Right lobe of liver (tissue), 6 donors: ENCODE measurements at places on chromosomes 2 and 18. TPM values are rescaled to one million over a fixed set of nuclear protein-coding genes. Genes with fewer than 3 reads are reported as not detected.

LYG2 gene
- not detected for total RNA-seq

AQP12A gene
- total RNA-seq, result not detected

GAD1 gene
- total RNA-seq, result not detected

C2orf15 gene
- total RNA-seq, result 0.46 TPM

SSB gene
- 16.5 TPM for total RNA-seq
